ENCODE measurements at places on chromosomes 11 and 22.

GRCh38 chr11:134657631-134658030, 245.6 kb upstream of the B3GAT1 start:
- DNase-seq, result no peak

- no peak for DNase-seq
These were observed 67.9 kb upstream of the SLC35C1 start for GRCh38 chr11:45737056-45737455.

DNA sequence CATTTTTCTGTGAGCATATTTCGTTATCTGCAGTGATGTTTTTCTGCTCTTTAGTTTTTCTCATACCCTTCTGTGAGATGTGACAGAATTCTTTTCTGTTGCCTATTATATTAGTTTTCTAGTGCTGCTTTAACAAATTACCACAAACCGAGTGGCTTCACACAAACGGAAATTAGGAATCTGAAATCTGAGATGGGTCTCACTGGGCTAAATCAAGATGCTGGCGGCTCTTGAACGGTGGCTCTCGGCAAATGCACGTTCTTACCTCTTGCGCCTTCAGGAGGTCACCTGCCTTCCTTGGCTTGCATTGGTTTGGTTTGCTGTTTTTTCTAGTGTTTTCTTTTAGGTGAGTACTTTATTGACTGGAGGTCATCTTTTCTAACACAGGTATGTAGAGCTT, 13.0 kb downstream of the ZBED4 start:
- DNase-seq, result no peak

DNA sequence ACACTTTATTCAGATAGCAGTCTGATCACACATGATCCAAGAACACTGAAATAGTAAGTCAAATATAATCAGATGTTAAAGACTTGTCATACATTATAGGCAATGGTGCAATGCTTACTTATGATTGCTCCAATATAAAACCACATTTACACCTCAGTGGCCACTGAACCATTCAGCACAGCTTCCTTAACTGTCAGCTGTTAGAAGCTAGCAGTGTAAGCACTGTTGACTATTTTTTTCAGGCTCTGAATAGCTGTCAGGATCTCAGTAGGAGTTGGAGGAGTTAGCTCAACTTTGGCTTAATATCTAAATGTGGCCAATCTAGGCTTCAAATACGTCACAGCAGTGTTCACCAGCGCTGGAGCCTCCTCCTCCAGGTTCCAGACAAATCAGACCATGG, 36.6 kb downstream of the METTL15 start:
- peak; percentile 3 for DNase-seq

DNA sequence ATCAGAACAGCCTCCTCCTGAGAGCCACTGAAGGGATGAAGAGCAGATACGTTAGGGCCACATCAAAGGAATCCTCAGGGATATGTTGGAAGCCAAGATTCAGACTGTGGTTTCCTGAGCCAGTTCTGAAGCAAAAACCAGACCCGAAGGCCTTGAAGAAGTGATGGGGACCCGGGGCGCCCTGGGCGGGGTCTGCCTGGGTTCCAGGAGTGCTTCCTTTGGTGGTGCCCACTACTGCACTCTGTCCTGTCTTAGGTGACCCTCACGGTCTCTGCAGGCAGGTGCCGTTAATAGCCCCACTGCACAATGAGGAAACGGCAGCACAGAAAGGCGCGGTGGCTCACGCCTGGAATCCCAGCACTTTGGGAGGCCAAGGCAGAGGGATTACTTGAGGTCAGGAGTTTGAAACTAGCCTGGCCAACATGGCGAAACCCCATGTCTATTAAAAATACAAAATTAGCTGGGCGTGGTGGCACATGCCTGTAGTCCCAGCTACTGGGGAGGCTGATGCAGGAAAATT, 12.9 kb upstream of the SH3BP1 start:
- DNase-seq, result no peak

GRCh38 chr11:62400760-62401159, 18.1 kb upstream of the SCGB1A1 start:
- DNase-seq, result no peak

DNA sequence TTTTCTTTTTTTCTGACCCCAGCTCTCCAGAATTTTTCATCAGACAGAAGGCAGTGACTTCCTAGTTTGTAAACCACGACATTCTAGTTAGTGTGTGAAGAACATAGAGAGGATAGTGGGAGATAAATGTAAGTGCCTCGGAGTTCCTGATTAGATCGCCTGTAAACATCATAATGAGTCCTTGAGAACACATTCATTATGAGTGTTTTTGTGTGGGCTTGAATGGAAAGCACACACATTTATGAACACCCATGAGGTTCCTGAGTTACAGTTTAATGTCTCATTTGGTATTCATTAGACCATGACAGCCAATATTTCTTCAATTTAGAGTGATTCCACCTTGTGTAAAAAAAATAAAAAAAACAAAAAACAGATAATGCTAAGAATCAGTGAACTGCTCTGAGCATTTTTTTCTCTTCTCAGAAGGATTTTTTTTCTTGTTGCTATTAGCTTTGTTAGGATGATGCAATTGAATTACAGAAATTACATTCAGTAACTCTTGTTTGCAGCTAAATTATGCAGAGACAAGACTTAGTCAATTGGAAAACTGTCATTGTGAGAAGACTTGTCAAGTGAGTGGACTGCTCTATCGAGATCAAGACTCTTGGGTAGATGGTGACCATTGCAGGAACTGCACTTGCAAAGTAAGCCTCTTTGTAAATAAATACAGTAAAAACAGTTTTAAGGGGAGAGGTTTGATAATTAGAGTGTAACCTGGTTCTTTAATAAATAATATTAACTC, 257.6 kb downstream of the NELL1 start:
- no peak for DNase-seq

DNA sequence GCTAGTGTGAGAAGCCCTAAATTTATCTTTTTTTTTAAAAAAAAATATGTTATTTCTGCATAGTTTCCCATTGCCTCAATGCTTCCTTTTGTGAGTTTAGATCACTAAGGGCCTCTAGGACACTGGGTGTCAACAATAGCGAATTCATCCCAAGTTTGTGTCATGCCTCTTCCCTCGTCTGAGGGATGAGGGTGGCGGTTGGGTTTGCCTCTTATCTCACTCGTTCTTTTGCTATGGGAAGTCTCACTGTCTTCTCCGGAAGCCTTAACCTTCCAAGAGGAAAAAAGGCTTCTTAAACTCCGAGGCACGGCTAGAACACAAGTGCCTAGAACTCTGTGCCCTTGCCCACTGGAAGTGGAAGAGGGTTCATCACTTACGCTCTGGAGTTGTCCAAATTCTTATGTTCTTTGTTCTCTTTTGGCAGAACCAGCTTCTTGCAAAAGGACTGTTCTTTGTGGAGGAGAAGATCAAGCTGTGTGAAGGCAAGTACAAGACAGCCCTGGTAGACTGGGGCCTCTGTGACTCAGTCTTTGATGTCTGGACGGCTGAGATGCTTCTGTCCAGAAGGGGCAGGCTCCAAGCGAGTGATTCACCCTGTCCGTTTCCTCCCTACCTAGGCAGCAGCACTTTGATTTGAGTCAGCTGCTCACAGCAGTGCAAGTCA, 78.5 kb downstream of the TRAF6 start:
- no peak for DNase-seq

DNA sequence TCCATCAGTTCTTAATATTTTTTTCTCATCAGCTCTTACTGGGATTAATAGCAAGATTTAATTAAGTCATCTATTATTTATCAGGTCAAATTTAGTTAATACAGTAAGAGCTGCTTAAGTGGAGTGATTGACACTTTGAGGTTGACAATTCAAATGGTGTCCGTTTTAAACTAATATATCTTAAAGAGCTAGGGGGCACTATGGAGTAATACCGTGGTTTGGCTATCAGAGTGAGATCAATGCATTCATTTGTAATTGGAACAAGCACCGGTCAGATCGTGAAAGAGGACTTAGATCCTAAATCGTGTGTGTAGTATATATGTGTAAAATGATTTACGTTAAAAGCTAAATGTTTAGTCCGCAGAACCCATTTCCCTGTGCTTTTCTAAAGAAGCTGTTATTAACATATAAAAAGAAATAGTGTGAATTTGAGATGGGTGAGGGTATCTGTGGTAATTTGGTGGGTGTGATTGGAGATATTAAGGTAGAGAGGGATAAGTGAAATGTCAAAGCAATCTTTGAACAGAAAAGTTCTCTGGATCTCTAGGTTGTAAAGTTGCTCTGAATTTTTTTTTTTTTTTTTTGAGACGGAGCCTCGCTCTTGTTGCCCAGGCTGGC, 2.3 kb downstream of the SIK2 start:
- DNase-seq, result peak; percentile 58

DNA sequence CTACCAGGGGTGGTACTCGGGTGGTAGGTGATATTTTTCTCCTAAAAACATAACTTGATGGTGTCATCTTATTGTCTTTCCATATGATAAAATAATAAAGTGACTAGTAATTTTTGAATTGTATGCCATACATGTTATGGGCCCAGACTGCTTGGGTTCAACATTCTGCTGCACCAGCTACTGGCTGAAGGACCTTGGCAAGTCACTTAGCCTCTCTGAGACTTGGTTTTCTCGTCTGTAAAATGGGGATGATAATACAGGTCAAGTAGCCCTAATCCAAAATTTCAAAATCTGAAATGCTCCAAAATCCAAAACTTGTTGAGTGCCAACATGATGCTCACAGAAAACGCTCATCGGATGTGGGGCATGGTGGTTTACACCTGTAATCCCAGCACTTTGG, 35.6 kb upstream of the TFIP11 start:
- DNase-seq, result no peak

DNA sequence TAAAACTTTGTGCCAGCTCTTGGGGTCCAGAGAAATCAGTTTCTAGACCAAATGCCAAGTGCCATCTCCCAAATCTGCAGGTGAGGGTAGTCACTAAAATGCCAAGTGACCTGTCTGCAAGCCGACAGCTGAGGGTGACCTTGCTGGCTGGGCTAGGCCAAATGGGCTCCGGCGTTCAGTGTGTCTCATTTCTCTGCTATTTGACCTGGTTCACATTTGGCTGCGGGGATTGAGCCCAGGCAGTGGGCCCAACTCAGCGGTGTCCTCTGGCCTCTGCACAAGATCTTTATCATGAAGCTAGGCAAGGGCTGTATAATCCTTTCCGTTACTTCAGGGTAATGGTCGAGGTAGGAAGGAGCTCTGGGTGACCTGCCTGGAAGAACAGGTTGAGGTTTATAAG, 87.5 kb downstream of the SNX19 start:
- no peak for DNase-seq

DNA sequence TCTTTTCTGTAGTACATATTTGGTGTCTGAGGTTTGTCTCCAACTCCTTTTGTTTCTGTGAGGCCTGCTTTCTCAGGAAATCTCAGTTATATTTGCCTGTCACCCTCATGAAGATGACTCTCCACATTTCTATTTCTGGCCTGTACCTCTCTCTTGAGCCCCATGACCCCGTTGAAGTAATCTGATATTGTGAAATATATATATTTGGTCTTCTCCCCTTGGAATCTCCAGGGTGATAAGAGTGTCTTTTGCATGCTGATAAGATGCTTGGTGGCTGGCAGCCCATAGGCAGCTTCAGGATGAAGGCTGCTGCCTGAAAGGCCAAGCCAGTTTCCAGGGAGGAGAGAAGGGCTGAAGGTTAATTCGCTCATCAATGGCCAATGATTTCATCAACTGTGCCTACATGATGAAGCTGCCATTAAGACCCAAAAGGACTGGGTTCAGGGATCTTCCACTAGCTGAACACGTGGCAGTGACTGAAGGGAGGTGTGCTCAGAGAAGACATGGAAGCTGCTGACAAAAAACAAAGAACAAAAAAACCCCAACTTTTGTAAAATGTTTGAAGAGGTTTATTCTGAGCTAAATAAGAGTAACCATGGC, 67.4 kb downstream of the MICAL2 start:
- DNase-seq, result no peak

DNA sequence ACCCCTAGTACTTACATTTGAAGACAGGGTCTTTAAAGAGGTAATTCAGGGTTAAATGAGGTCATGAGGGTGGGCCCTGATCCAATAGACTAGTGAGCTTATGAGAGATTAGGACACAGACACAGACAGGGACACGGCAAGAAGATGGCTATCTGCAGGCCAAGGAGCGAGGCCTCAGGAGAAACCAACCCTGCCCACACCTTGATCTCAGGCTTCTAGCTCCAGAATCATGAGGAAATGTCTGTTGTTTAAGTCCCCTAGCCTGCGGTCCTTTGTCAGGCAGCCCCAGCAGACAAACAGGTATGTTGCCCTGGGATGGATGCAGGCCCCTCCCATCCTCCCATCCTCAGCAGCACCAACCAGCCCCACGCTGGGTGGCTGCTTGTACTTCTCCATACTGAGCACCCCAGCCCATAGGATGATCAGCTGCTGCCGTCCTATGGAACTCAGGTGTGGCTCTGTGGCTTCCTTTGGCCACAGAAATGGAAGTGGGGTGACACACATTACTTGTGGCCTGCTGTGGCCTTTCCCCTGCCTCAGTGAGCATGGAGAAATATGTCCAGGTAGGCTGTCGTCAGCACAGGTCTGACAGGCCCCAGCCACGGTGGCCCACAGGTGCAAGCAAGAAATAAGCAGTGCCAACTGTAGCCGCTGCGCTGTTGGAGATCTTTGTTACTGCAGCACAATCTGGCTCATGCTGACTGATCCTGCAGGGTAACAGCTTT, 7.9 kb downstream of the GNB1L start:
- no peak for DNase-seq

DNA sequence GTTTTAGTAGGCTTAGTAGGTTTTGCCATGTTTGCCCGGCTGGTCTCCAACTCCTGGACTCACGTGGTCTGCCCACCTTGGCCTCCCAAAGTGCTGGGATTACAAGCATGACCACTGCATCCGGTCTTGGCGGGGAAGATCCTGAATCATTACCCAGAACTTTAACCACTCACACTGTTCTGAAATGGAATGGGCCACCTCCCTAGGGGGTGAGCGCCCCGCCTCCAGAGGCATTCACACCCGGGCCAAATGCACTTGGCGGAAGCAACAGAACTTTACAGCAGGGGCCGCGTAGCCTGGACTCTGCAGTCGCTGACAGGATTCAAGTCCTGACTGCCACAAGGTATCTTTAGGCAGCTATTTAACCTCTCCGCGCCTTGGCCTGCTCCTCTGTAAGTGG, 5.4 kb downstream of the CCDC86 start:
- DNase-seq, result no peak

DNA sequence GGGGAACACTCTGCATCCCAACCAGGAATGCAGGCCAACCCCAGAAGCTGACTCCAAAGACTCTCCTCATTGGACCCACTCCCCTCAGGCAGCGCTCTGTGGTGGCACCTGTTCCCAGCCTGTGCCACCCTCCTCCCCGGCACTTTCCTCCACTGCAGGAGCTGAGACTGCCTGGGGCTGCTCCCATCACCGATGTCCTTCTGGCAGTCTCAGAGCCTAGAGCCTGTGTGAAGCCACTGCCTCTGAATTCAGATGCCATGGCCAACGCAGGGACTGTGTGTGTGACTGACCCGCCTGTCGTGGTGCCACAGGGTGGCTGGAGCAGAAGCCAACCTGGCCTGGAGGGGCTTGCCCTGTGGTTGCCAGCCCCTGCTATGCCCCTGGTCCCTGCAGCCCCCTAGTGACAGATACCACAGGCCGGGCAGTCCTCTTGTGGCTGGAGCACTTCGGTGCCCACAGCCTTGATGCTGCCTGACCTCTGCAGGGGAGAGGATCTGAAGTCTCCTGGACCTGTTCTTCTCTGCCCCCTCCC, 43.2 kb downstream of the TBX1 start:
- DNase-seq, result no peak

Data from B cell (primary cell).